ENCODE measurements at places on chromosomes 5 and 9.

GRCh38 chr5:124642151-124642550 is 104.3 kb downstream of the ZNF608 start:
- DNase-seq: no peak

GRCh38 chr5:143436871-143437270 is 33.4 kb upstream of the NR3C1 start:
- DNase-seq: no peak

GRCh38 chr5:41754857-41755256 is 115.4 kb downstream of the OXCT1 start:
- peak; percentile 40 for DNase-seq

- no peak for DNase-seq
Measured at GRCh38 chr5:10639846-10640368, 76.0 kb downstream of the ANKRD33B start.

DNA sequence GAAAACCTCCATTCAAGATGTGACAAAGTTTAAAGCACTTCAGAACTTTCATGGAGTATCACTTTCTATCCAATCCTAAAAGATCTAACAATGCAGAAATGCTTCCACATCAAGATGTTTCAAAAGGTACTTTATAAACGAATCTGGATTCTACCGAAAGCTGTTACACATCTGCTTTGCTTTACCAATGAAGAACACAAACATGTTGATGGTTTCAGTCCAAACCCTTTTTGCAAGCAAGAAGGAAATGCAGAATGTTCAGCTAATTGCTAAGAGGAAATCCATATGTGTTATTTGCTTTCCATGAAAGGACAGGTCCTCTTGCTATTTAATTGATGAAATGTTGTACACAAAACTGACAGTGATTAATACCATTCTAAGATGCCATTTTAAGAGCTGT is 419.6 kb downstream of the EFNA5 start:
- DNase-seq: no peak

DNA sequence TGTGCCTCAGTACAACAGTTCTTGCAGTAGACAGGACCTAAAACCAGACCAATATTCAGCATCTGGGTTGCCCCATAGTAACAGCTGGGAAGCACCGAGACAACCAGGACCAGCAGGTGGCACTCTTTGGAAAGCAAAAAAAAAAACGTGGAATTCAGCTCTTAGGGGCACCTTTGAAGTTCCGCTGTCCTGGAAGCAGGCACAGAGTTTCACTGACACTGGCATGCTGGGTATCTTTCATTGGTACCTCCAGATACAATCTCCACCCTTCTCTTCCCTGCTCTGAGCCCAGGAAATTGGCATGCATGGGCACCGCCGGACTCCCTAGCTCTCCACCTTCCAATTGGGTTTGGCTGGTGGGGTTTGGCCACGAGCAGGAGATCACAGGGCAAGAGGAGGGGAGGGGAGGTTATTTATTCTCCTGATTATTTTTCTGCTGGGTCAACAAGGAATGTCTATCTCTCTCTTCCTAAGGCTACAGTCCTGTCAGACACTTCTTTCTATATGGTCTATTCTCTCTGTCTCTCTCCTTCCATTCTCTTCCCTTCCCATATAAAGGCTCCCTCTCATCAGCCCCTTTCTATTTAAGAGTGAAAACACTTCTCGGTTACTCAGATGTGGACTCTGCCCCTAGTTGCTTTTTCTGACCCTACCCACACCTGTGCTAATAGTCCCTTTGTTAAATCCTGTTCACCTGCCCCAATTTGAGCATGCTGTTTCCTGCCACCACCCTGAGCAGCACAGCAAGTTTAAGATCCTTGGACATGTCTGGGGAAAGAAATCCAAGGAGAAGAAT is 1.9 kb upstream of the IDNK start:
- peak; percentile 32 for DNase-seq

GRCh38 chr5:153960269-153961215 is 78.2 kb downstream of the FAM114A2 start:
- no peak for DNase-seq

- no peak for DNase-seq
Measured at GRCh38 chr9:97366476-97366875, 45.4 kb upstream of the TDRD7 start.

DNA sequence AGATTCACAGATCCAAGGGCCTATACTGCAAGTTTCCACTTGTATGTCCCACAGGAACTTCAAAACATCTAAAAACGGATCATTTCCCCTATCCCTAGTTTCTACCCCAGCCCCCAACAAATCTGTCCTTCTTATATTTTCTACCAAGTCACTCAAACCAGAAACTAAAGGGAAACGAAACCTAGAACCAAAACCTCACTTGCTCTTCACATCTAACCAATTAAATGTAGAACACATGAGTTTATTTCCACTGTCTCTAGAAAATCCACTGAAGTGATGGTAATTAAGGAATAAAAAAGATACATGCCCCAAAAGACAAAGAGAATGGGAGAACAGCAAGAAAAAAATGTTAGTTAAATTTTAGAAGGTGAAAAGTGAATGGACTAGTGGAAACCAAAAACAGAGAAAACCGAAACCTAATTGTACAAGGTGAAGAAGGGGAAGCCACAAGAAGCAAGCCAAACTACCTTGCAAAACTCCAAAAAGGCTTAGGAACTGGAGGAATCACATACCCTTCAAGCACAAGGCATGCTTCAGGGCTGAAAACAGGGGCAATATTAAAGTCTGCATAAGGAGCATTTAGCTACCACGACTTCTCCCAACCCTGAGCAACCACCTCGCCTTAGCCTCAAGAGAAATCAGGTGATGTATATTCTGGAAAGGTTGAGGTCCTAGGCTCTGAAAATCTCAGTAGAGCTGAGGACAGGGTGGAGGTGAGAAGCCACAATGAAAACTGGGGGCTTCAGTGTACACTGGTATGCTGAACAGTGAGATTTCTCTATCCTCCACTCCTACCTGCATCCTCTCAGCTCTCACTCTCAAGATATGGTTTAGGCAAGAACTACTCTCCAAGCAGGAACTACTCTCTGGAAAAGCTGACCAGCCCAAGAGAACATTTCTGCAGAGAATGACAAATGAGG is 11.1 kb downstream of the SMU1 start:
- DNase-seq: peak; percentile 35

DNA sequence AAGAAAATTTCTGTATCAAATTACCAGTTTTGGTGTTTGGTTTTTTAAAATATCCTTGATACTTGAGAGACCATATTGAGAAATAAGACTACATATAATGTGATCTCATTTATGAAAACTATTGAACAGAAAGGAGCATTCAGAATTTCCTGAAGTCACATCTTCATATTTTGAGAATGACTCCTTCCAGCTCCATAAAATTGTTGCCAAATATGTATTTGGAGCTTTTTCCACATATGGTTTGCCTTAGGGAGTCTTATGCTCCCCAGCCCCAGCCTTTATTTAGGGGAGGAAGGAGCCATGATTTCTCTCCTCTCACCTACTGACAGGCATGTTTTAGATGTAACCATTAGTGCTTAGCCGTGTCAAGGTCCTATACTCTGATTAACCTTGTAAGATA is 51.1 kb downstream of the GCNT1 start:
- no peak for DNase-seq

GRCh38 chr9:3177936-3178335 is 334.0 kb upstream of the PUM3 start:
- DNase-seq: no peak

DNA sequence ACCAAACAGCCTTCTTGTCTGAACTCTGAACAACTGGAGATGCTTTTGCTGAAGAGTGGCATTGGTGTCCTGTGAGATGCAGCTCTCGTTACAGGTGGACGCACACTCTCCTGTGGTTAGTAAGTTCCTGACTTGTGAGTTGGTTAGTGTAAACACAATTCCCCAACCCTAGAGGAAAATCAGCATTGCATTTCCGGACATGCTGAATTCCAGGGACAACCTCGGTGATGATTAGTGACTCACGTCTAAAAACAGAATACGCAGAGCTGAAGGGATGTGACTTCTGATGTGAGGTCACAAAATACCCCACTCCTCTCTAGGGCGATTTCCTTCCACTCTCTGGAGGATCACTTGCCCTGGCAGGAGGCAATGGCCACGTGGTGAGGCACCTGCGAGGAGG is 5.0 kb downstream of the OR2V2 start:
- no peak for DNase-seq

GRCh38 chr5:67652201-67652600 is 455.6 kb upstream of the CD180 start:
- no peak for DNase-seq

- DNase-seq: no peak
Measured at GRCh38 chr5:206406-206805, 11.5 kb downstream of the CCDC127 start.

DNA sequence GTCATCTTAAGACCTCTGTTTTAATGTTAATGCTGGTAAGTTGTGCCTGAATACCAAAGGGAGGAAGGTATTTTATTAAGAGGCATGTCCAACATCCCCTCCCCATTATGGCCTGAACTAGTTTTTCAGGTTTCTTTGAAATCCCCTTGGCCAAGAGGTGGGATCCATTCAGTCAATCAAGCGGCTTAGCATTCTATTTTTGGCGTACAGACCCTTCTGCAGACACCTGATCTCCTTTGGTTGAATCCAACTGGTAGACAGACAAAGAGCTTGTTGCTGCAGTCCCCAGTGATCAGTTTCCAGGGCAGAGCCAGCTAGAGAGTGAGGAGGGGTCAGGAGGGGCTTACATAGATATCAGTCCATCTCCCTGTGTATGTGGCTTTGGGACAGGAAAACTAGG is 7.9 kb upstream of the KCNMB1 start:
- no peak for DNase-seq

GRCh38 chr9:127449332-127449966 is 1.8 kb downstream of the RPL12 start:
- peak; percentile 13 for DNase-seq

DNA sequence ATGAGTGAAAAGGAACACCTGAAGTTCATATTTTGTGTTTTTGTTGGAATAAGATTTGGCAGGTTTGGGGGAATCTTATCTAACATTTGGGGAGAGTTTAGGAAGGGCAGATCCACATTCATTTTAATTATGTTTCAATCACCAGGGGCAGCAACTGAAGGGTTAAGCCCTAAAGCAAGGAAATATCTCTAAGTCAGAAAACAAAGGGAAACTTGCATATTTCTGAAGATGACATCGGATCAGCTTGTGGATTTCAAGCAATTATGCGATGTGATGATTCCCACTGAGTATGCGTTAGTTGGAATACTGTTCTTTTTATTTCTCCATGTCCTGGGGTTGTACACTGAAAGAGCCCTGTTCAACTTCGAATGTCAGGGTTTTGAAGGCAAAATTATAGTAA is 59.8 kb upstream of the NFIB start:
- DNase-seq: no peak

- DNase-seq: no peak
Measured at GRCh38 chr9:33111631-33112030, 35.2 kb upstream of the SMU1 start.

- DNase-seq: no peak
Measured at GRCh38 chr5:542319-543311, 18.4 kb upstream of the SLC9A3 start.

GRCh38 chr5:52725065-52725746 is 62.5 kb upstream of the ITGA1 start:
- DNase-seq: no peak

GRCh38 chr5:30960036-30960435 is 233.4 kb upstream of the CDH6 start:
- DNase-seq: no peak

DNA sequence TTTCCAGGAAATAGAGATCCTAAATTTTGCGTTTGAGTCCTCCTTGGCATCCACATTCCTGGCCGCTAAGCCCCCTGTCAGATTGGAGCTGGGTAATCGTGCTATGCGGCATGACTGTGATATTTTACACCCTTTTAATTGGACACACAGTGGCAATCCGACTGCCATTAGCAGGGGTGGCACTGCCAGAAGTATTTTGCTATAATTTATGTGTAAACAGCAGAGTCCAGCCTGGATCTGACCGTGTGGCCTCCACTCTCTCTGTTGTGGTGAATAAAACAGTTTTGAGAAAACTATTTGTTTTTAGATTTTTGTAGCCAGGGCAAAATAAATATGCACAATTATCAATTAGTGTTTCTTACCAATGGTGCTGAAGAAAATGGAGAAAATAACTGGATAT is 281.0 kb upstream of the IRX2 start:
- DNase-seq: no peak

- peak; percentile 98 for DNase-seq
Measured at GRCh38 chr5:78569441-78569840, 79.1 kb downstream of the LHFPL2 start.

GRCh38 chr5:151096001-151096373 is 15.2 kb upstream of the TNIP1 start:
- no peak for DNase-seq

GRCh38 chr5:89036166-89036565 is 153.2 kb upstream of the MEF2C start:
- DNase-seq: no peak

DNA sequence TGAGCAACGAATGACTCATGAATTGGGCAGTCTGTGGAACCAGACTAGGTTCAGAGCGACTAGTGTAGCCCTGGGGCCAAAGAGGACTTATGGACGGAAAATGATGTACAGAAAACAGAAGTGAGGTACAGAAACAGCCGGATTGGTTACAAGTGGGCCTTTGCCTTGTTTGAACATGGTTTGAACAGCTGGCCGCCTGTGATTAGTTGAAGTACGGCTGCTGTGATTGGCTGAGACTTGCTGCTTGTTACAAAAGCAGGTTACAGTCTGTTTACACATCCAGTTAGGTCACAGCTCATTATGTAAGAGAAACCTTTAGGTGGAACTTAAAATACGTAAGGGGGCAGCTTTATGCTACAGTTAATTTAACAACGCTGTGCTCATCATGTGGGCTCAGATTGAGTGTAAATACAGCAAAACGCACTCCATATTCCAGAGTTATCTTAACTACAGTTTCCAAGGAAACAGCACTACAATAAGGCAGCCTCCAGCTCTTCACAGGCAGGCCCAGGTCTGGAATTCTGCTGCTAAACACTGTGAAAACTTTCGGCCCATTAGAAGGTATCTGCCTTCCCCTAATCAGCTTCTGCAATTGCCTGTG is 6.5 kb downstream of the AMACR start:
- DNase-seq: no peak

- DNase-seq: no peak
Measured at GRCh38 chr9:132488626-132489025, 78.6 kb downstream of the CFAP77 start.

GRCh38 chr9:86563350-86563749 is 209.1 kb upstream of the TUT7 start:
- no peak for DNase-seq

DNA sequence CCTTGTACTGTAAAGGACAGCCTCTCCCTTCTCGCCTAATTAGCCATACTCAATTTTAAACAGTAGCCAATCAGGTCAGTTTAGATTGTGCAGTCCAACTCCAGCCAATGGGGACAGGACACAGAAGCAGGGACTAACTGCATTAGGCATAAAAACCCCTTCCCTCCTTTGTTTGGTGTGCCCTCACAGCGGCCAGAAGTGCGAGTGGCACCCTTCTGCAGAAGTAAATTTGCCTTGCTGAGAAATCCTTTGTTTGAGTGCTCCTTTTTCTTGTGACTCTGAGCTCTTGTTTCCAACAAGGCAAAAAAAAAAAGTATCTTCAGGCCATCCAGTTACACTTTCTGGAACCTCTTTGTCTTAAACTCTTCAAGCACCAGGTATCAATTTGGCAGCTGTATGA is 97.4 kb downstream of the FAM114A2 start:
- DNase-seq: no peak
